ENCODE measurements at places on chromosomes 3 and 15.

- DNase-seq: no peak
Measured at GRCh38 chr3:16998236-16998923, 113.6 kb downstream of the PLCL2 start.

- DNase-seq: no peak
Measured at GRCh38 chr3:13687517-13687943, 138.6 kb downstream of the FBLN2 start.

DNA sequence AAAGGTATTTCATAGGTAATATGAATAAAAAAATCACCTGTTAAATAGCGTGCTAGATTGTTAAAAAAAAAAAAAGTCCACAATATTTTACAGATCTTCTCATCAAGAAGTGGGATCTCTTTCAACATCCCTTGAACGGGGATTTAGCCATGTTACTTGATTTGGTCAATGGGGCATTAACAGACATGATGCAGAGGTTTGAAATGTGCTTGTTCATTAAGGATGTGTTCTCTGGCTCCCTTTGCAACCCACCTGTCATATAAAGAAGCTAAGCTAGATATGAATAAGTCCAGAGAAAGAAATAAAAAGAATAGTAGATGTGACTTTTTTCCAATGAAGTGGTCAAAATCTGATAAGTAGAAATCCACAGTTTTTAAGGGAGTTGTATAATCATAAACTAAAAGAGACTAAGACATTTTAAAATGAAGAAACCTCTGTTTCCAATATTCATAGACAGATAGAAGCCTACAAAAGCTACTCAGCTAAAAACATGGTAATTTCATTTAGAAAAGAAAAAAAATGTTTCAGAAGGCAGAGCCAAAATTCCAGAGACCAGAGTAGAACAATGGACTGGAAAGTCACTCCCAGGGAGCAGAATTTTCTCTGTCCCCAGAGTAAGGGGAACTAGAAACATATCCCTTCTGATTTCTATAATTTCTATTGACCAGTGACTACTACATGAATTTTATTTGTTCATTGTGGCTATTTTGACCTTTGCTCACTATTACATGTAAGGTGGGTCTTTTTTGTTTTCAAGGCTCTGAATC lies 79.2 kb downstream of the PLSCR2 start:
- DNase-seq: no peak

DNA sequence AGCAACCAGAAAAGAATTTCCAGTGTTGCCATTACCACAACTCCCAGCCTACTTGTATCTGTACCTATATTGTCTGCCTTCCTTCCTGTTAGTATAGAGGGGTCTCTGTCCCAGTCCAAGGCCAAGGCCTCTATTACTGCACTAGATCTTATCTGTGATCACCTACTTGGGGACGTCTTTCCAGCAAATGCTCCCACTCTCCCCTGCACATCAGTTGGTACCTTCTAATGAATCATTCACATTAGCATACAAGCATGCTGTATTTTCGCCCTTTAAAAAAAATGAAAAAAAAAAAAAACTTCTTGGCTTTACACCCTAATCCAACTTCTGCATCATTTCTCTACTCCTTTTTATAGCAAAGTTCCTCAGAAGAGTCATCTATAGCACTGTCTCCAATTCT lies 4.8 kb upstream of the AVEN start:
- no peak for DNase-seq

DNA sequence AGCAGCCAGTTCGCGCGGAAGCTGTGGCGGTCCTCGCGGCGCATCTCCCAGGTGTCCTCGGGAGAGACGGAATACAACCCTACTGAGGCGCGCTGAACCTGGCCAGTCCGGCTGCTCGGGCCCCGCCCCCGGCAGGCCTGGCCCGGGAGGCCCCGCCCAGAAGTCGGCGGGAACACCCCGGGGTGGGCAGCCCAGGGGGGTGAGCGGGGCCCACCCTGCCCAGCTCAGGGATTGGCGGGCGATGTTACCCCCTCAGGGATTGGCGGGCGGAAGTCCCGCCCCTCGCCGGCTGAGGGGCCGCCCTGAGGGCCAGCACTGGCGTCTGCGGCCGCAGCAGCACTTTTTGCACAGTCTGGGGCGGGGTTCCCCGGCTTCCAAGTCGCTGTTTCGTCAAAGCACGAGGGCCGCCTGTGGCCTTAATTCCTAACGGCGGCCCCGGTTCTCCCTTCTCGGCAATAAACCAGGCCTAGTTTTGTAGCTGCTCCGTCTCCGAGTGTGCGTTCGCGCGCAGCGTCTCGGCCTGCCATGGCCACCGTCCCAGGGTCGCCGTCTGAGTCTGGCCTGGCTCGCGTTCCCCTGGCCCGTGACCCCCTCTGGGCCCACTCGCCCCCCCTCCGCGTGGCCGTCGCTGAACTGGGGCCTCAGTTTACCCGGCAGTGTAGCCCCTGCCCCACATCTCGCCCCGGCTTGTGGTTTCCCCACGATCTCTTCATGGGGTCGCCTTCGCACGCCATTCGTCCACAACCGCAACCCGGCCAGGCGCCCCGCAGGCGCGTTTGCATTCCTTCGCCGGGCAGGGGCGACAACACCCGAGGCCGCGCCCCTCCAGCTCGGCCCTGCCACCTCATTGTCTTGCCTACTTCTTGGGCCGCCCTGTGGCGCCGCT lies 30.0 kb downstream of the NBEAL2 start:
- peak; percentile 93 for DNase-seq

DNA sequence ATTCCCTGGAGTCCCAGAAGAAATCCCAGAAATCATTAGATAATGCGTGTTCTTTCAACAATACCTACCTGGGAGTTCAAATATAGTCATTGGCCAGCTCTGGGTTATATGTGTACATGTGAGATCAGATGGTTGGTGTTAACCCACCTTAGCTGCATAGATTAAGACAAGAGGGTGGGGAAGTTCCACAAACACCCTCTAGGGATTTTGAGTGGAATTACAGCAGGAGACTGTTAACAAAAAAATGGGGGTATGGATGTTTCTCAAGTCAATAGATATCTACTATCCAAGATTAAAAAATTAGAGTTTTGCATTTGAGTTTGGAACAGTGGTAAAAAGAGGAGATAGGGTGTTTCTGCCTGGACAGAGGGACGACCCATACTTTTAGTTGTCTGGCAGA lies 282.5 kb upstream of the CNTN3 start:
- DNase-seq: no peak

DNA sequence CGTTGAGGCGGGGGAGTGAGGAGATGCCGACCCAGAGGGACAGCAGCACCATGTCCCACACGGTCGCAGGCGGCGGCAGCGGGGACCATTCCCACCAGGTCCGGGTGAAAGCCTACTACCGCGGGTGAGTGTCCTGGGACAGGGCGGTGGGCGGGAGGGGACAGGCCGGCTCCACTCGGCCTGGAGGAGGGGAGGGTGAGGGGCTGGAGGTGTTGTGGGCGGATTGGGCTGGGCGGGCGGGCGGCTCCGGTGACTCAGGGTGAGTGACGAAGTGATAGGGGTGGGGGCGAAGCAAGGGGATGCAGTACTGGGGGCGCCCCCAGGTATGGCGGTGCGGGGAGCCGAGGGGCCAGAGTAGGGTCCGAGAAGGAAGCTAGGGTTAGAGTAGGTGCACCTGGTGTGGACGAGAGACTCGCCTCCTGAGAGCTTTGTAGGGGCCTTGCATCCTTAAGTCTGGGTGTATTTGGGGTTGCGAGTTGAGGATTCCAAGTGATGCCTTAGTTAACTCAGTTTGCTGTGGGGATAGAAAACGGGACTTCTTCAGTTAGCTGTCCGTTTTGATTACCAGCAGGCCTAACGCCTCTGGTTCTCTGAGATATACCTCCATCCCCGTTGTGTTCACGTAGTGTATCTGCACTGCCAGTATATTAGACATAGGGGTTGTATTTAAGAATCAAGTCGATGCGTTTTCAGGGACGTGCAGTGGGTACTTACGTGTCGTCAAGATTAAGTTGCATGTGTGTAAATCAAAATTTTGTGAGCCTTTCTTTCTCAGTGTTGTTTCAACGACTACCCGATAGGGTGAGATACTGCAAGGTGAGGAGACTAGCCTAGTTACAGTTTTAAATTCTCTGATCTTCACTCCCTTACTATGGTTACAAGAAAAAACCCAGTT lies 670 bp downstream of the PRKCI start:
- DNase-seq: no peak

- DNase-seq: no peak
Measured at GRCh38 chr15:68387381-68388143, 44.4 kb downstream of the ITGA11 start.

- DNase-seq: no peak
Measured at GRCh38 chr3:59904296-59904695, 854.5 kb upstream of the CFAP20DC start.

GRCh38 chr3:106930086-106930485 lies 447.2 kb upstream of the CCDC54 start:
- no peak for DNase-seq

GRCh38 chr3:126995926-126996512 lies 13.1 kb downstream of the PLXNA1 start:
- DNase-seq: no peak

GRCh38 chr3:100898681-100899080 lies 94.5 kb downstream of the ABI3BP start:
- DNase-seq: no peak
